ENCODE measurements at places on chromosomes 2 and 18. TPM values are rescaled to one million over a fixed set of nuclear protein-coding genes. Genes with fewer than 3 reads are reported as not detected.

DNA sequence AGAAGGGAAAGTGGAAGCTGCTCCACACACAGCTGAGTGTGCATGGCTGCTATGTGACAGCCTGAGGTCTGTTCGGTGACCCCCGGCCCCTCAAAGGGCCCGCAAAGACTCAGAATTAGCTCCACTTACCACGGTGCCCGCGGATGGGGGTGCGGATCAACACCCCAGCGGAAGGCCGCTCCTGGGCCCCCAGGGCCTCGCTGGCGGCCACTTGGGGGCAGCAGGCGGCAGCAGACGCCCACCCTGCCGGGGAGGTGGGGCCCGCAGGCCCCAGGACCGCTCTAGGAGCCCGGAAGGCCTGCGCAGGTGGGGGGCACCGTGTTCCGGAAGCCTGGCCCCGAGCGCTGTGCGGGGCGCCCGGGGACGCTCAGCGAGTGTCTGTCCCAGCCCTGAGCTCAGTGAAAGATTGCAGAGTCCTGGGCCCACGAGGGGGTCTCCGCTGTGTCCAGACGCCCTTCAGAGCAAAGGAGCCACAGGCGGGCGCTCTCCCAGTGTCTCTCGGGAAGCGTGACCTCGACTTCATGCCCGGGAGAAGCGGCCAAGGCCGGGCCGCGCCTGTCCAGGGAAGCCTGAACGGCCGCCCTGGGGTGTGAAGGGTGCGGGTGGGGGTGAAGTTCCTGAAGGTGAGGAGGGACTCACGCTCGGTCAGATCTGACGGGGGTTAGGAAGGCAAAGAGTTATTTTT lies 118.7 kb downstream of the VAPA start:
- no peaks in the 10 kb centered on the region for H3K36me3 ChIP-seq
- DNase-seq = no peak
- no peak overlapping the region for H3K4me3 ChIP-seq
- no peaks in the 10 kb centered on the region for H3K27me3 ChIP-seq
- H3K4me1 ChIP-seq = peaks cover 49% of the 10 kb centered on the region

DNA sequence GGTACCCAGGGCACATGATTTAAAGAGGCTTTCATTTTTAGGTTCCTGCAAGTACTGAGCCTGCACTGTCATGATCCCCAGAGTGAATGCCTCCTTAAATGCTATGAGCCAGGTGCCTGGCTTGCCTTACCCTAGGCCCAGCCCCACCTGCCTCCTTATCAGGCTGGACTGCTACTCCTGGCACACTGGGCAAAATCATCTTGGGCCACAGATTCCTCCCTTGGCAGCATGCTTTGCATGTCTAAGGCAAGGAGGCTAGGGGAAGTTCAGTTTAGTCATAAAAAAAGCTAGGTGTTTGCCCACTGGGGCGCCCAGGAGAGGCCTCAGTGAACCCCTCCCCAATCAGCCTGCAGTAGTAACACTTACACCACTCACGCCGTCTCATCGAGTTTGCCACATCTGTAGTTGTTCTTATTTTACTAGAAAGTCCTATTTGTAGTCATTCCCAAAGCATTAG lies 45.1 kb downstream of the LBH start:
- H3K27ac ChIP-seq = no peak overlapping the region
- no peaks in the 10 kb centered on the region for H3K36me3 ChIP-seq
- peaks cover 32% of the 10 kb centered on the region for H3K4me1 ChIP-seq
- no peak overlapping the region for H3K4me3 ChIP-seq
- no peak for DNase-seq

GRCh38 chr2:221372159-221372884 lies 199.8 kb downstream of the EPHA4 start:
- DNase-seq = no peak
- H3K4me3 ChIP-seq = peak overlapping the region; percentile 9
- no peak overlapping the region for H3K27ac ChIP-seq
- H3K4me1 ChIP-seq = peaks cover 26% of the 10 kb centered on the region

DNA sequence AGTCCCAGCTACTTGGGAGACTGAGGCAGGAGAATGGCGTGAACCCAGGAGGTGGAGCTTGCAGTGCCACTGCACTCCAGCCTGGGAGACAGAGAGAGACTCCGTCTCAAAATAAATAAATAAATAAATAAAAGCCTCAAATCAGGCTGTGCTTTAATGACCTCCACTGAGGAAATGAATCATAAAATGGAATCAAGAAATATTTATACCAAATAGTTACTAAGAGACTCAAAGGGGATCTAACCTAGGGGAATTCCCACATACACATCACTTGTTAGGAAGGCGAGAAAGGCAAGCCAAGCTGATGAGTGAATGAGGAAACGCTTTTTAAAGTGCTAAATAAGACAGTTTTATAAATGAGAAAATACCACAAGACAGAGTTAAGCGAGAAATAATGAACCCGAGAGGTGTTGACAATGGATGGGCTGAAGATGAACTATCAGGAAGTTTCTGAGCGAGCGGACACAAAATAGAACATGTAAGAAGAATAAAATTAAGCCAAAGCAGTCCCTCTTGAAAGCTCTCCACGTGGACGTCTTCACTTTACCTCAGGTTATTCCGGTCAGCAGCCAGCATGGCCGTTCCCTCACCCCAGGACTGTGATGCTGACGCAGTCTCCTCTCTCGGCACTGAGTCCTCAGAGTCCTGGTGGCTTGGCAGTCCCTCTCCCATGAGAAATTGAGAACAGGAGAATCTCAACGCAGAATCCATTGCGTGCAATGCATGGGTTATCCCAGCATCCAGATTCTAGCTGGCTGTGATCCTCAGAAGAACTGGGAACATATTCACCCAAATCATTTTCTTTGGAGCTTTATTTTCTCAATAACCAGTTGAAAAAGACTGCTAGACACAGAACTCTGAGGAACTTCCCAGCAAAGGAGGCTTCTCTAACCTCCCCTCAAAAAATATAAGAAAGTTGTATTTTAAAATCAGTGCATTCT lies 22.3 kb downstream of the PXDN start:
- H3K27ac ChIP-seq = peak overlapping the region; percentile 68
- no peak overlapping the region for H3K4me3 ChIP-seq
- H3K36me3 ChIP-seq = no peaks in the 10 kb centered on the region

DNA sequence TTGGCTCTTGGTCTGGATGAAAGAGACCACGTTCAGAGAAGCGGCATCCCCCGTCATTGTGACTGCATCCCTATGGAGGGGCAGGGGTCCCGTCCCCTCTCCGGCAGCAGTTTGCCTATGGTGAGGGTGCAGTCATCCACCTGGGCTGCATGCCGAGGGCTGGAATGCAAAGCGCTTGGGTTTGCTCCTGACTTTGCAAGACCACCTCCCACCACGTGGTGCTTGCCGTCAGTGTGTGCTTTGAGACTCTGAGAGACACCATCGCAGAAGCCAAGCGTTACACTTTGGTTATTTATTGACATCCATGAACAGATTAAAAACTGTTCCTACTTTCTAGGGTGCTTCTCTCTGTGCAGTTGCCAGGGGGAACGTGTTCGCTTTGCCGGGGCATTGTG lies 59.5 kb downstream of the SH3RF3 start:
- no peak for DNase-seq
- H3K36me3 ChIP-seq = no peaks in the 10 kb centered on the region
- H3K4me3 ChIP-seq = no peak overlapping the region
- peaks cover 10% of the 10 kb centered on the region for H3K4me1 ChIP-seq

- H3K27ac ChIP-seq = no peak overlapping the region
- no peak for DNase-seq
- H3K4me3 ChIP-seq = no peak overlapping the region
- peaks cover 87% of the 10 kb centered on the region for H3K27me3 ChIP-seq
- H3K36me3 ChIP-seq = no peaks in the 10 kb centered on the region
Observed at GRCh38 chr2:70943205-70943871, 7.6 kb downstream of the ATP6V1B1 start.

DNA sequence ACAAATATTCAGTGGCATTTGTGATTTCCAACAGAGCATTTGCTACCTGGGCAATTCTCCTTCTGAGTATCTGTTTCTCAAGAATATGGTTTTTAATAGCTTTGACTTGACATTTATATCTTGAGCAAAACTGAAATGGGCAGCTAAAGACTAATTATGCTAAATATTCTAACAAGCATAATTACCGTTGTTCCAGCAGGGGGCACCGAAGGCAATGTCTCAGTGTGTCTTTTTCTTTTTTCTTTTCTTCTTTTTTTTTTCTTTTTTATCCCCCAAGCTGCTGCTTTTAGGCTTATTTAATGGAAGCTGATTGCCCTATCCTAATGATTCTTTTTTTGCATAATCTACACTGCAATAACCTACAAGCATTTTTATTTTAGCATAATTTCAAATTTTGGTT lies 138.9 kb upstream of the NABP1 start:
- H3K27me3 ChIP-seq = no peaks in the 10 kb centered on the region
- DNase-seq = no peak
- no peak overlapping the region for H3K4me3 ChIP-seq
- peaks cover 11% of the 10 kb centered on the region for H3K4me1 ChIP-seq
- H3K36me3 ChIP-seq = no peaks in the 10 kb centered on the region

- peaks cover 30% of the 10 kb centered on the region for H3K4me1 ChIP-seq
- no peaks in the 10 kb centered on the region for H3K27me3 ChIP-seq
- no peak overlapping the region for H3K4me3 ChIP-seq
- peak overlapping the region; percentile 69 for H3K27ac ChIP-seq
- no peak for DNase-seq
Observed at GRCh38 chr18:74251297-74252038, 40.3 kb downstream of the CYB5A start.

DNA sequence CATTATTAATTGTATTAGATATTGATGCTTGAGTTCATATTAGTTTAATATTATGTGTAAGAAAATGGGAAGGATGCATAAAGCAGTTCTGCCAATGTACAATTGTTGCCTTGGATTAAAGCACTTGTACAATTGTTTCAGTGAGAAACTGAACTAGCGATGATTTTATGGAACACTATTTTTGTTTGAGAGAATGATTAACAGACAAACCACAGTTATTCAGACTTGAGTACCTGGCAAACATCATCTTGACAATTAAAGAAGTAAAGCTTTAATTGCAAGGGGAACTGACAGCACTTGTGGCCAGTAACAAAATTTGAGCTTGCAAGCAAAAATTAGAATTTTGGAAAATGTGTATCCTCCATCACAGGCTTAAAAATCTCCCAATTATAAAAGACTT lies 214.3 kb downstream of the RIT2 start:
- H3K4me3 ChIP-seq = no peak overlapping the region
- H3K36me3 ChIP-seq = no peaks in the 10 kb centered on the region
- H3K4me1 ChIP-seq = peaks cover 2% of the 10 kb centered on the region
- no peak overlapping the region for H3K27ac ChIP-seq
- no peak for DNase-seq
- no peaks in the 10 kb centered on the region for H3K27me3 ChIP-seq

The RFTN2 gene
- 9.9 TPM for total RNA-seq

The LRP1B gene
- total RNA-seq = 1.7 TPM

The IFT172 gene
- 63.0 TPM for total RNA-seq

The GCG gene
- total RNA-seq = 0.36 TPM

The SLC40A1 gene
- total RNA-seq = 156 TPM

The DUSP2 gene
- 40.6 TPM for total RNA-seq

The ZNF385B gene
- 0.11 TPM for total RNA-seq

All from mesothelial cell of epicardium (in vitro differentiated cells).